ENCODE measurements at places on chromosomes 5 and 9.

- DNase-seq: no peak
These were observed 10.5 kb downstream of the ARSB start for GRCh38 chr5:78974601-78975000.

- DNase-seq: peak; percentile 92
These were observed 103.4 kb upstream of the GNA14 start for GRCh38 chr9:77751341-77752091.

GRCh38 chr5:67009028-67009427 lies 187.6 kb downstream of the CD180 start:
- no peak for DNase-seq

- no peak for DNase-seq
These were observed 504.3 kb downstream of the ARHGEF28 start for GRCh38 chr5:74130155-74130897.

DNA sequence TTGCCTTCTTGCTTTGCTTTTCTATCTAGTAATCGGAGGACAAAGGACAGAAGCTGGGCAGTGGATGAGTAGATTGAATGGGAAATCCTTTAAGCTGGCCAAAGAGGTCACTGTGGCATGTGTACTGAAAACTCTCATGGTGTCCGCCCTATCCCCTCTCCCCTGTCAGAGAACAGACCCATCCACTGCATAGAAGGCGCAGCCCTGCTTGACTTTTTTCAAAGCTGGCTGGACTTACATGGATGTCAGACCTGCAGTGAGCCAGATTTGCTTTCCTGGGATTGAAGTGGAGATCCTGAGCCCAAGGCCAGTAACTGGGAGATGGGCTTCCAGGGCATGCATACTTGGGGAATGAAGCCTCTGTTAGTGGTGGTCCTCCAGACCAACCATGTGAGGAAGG lies 329.5 kb downstream of the TRPM3 start:
- no peak for DNase-seq

DNA sequence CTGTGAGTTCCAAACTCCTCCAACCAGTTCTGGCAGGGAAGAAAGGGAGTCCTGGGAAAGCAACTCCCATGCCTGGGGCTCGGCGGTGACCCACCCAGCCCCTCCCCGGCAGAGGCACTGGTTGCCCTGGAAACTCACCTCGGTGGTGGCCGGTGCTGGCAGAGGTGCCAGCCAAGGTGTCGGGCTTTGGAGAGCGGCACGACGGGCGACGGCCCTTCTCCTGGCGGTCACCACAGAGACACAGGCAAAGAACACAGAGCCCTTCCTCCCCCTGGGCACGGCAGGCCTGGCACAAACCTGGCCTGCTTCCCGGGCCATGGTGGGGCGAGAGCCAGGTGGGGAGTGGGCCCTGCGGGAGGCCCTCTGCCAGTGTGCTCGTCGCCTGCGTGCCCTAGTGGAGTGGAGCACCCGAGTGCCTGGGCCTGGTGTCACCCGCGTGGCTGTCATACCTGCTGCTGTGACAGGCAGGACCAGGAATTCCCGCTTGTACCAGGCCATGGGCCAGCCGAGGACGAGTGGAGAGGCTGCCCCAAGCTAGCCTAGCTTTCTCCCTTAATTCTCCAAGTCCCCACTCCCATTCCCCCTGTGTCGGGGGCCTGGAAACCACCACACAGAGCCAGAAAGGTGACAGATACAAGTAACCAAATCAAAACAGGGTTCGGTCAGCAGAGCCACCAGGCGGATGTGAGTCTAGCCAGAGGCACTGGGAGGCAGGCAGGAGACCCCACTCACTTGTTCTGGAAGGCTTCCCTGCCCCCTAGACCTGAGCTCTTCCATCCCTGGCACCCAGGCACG lies 8.2 kb upstream of the RALGDS start:
- no peak for DNase-seq

DNA sequence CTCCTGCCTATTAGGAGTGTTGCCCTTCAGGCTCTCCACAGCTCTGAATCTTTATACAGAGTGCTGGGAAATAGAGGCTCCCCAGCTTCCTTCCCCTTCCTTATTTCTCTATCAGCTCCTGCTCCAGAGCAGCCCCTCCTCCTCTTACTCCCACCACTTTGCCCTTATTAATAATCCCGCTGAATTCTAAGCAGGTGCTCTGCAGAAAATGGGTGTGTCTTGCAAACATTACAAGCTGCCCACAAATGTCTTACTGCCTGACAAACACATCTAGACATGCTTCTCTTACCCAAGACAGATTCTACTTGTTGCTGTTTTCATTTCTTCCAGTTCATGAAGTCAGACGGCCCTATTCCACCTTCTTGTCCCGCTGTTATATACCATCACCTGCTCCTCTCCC lies 6.4 kb downstream of the PHF24 start:
- no peak for DNase-seq

GRCh38 chr5:173885475-173886010 lies 2.6 kb upstream of the CPEB4 start:
- DNase-seq: no peak

DNA sequence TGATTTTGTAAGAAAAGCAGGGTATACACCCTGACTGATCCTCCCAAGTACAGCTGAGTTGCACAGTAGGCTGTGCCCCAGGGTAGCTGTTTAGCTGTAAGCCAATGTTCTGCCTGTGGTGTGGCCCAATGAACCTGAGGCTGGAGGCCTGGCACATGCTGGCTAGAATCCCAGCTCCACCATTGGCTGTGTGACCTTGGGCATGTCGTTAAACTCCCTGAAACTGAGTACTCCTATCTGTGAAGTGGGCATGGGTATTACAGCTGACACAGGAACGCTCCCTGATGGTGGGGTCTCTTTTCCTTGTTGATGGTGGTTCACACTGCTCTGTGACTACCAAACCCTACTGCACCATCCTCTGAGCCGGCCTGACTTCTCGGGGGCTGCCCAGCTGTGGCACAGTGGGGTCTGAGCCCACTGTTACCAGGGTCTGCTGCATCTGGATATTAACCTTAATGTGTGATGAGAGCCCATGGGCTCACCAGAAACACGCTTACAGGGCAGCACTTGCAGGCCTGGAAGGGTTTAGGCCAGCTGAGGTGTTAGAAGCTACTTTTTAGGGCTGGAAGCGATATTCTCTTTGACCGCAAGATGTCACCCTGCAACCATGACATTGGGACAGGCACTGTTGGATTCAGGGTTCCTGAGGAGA lies 7.0 kb upstream of the GADD45G start:
- peak; percentile 61 for DNase-seq

DNA sequence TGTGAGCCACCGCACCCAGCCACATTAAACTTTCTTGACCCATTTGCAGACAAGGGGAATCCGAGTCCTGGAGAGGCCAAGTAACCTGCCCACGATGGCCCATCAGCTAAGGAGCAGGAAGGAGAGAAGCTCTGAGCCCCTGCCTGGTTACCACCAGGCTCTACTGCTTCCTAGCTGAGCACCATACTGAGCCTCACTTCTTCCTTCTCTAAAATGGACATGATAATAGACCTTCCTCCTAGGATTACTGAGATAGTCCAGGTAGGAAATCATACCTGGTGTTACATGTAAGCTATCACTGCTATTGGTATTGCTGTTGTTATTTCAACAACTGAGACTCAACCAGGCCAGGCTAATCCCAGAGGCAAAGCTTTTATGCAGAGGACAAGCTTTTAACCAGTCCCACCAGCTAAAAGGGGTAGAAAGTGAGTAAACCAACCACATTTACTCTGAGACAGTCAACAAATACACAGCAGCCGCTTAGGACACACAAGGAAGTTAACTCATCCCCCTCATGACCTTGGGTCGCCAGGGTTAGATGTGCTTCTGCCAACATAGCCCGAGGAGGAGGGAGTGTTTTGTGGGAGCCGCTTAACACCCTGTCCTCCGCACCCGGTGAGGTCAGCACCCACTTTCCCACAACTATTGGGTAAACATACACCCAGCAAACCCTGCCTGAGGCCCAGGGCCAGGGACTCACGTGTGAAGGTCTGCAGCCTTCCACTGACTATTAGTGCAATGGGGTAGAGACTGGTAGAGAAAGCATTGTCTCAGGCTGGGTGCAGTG lies 20.6 kb upstream of the PTGES start:
- DNase-seq: no peak

- DNase-seq: no peak
These were observed 393.4 kb downstream of the NFIB start for GRCh38 chr9:13920557-13920956.

- peak; percentile 25 for DNase-seq
These were observed 844 bp upstream of the MCCC2 start for GRCh38 chr5:71586052-71586940.

- DNase-seq: no peak
These were observed 100.0 kb downstream of the SEMA5A start for GRCh38 chr5:9445826-9446388.

DNA sequence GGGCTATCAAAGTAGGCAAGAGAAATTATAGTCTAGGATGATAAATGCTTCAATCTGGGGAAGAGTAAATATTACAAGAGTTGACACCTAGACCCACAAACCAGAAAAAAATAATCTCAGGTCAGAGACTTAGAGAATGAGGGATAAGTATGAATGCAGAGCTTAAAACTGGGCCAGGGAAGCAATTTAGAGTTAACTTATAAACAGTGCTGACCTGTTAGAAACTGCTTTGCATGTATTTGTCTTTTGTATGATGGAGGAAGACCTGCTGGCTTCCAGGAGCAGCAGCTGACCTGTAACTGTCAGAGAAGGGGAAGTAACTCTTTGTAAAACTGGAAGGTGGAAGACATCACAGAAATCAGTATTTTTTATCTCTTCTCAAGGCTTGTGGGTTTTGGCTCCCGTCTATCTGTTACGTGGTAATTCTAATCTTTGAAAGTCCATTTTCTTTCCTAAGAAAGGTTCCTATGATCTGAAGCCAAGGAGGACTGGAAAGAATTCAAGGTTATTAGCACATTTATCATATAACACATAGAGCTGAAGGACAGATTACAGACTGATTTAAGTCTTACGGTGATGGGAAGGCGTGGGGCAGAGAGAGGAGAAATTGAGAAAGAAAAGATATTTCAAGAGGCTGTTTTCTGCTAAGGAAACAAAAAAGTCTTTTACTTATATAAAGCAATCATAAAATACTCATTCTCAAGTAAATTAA lies 114.7 kb upstream of the ADAMTS19 start:
- no peak for DNase-seq

DNA sequence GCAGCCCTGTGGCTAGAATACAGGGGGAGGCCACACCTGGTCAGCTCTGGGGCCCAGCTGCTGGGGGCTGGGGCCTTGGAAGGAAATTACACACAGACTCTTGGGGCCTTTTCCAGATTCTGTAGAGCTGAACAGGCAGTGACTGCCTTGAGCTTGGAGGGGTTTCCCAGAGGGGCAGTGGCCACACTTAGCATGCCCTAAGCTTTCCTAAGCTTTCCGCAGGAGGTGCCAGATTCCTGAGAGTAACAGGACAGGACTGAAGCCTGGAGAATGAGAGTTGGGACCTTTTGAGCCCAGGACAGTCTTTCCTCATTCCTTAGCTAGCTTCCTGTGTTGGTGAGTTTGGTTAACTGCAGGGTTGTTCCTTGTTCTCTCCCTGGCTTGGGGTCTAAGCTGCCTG lies 1.4 kb downstream of the TBC1D13 start:
- DNase-seq: no peak

DNA sequence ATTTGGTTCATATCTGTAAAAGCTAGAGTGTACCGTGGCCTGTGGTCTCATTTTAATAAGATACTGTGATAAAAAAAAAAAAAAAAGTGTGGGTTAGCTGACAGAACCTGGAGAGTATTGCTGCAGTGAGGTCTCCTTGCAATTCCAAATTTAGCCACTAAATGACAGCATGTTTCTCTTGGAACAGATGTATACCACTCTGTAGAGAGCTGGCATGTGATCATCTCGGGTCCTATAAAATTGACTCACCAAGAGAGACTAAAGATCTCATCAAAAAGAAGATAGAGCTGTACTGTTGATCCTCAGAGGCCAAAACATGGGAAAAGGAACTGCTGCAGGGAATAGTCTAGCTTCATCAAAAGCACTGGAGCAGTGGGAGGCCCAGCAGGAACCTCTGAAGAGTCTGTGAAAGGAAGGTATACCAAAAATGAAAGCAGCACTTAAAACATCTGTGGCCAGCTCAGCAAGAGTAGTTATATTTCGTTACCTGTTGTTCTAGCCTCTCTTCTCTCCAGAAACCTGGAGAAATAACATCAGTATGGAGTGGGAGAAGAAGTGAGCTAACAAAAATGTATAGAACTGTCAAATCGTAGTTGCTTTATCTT lies 826.8 kb downstream of the EFNA5 start:
- DNase-seq: peak; percentile 28

DNA sequence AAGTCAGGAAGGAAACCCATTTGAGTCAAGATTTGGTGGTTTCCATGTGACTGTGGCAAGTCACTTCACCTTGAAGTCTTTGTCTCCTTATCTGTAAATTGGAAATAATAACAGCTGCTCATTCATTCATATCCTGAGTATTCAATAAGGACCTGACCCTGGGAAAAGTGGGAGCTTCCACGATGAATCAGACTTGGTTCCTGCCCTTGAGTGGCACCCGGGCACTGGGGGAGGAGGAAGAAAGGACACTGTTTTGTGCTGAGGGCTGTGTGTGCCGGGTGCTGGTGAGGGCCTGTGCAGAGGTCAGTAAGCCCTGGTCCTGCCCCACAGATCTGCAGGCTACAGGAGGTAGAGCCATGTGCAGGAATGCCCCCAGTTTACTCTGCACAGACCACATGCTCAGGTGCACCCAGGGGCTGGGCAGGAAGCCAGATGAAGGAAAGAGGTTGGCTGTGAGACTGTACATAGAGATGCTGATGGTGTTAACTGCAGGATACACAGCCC lies 6.8 kb downstream of the NDST1 start:
- peak; percentile 67 for DNase-seq
